ENCODE measurements at places on chromosomes 16 and 17. TPM values are rescaled to one million over a fixed set of nuclear protein-coding genes. Genes with fewer than 3 reads are reported as not detected.

The ALG1 gene
- total RNA-seq = 23.2 TPM

The GJC1 gene
- total RNA-seq = 143 TPM

The UMOD gene
- not detected for total RNA-seq

The HBQ1 gene
- 2.9 TPM for total RNA-seq

The TRIM72 gene
- total RNA-seq = 0.05 TPM

The SDR42E1 gene
- total RNA-seq = not detected

- H3K4me3 ChIP-seq = no peak overlapping the region
- no peaks in the 10 kb centered on the region for H3K27me3 ChIP-seq
- DNase-seq = no peak
- H3K27ac ChIP-seq = no peak overlapping the region
These were observed 11.6 kb downstream of the AQP8 start for GRCh38 chr16:25228372-25228771.

- no peaks in the 10 kb centered on the region for H3K36me3 ChIP-seq
- no peaks in the 10 kb centered on the region for H3K4me1 ChIP-seq
- no peak for DNase-seq
- no peak overlapping the region for H3K4me3 ChIP-seq
- no peak overlapping the region for H3K27ac ChIP-seq
These were observed 87.3 kb downstream of the TMEM100 start for GRCh38 chr17:55635253-55635914.

GRCh38 chr16:67730326-67730725 lies 11.2 kb upstream of the GFOD2 start:
- no peak for DNase-seq
- H3K4me1 ChIP-seq = no peaks in the 10 kb centered on the region
- H3K27ac ChIP-seq = peak overlapping the region; percentile 38
- H3K27me3 ChIP-seq = no peaks in the 10 kb centered on the region
- peaks cover 5% of the 10 kb centered on the region for H3K36me3 ChIP-seq

DNA sequence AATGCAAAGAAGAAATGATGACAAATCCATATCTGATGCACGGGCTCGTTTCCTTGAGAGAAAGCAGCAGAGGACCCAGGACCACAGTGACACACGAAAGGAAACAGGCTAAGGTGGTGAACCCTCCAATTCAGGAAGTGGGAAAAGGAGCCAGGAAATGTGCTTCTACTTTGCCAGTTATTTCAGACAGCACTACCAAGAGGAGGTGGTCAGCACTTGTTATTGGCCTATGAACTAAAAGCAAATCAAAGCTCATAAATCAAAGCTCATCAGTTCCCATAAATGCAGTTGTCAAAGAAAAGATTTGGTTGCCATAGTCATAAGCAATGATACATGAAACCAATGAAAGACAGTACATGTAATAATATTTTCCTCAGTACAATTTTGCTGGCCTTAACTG lies 12.6 kb upstream of the CLTC start:
- no peak for DNase-seq
- H3K36me3 ChIP-seq = peaks cover 17% of the 10 kb centered on the region
- no peak overlapping the region for H3K4me3 ChIP-seq
- no peaks in the 10 kb centered on the region for H3K27me3 ChIP-seq
- H3K4me1 ChIP-seq = no peaks in the 10 kb centered on the region

DNA sequence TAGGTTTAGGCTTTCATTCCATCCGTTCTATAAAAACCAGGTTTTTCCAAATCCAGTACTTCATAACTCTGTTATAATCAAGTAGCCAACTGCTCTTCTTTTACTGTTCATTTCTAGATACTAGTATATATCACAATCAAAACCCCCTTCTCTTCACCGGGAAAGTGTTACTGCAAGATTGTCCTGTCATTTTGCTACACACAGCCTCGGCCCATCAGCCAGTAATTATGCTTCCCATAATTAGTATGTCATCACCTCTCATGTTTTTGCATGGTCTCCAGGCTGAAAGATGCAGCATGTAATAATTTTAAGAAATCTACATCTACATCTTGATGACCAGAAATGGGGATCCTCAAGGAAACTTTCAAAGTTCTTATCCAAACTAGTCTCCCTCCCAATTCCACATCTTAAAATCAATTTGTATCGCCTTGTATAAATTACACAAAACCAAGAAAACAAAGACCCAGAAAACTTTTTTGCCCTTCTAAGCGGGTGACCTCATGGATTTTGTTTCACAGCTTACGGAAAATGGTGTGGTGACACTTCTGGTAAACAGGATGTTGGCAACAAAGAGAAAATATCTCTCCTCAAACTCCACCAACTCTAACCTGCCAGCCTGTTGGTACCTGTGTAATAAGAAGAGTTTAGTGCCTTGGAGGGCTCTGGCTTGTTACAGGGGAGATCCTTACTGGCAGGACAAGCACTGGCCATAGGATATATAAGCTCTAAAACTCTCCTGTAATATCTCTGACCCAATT lies 9.3 kb downstream of the TACO1 start:
- DNase-seq = no peak
- H3K27ac ChIP-seq = no peak overlapping the region
- peaks cover 4% of the 10 kb centered on the region for H3K36me3 ChIP-seq
- no peaks in the 10 kb centered on the region for H3K4me1 ChIP-seq
- H3K4me3 ChIP-seq = no peak overlapping the region
- H3K27me3 ChIP-seq = no peaks in the 10 kb centered on the region

DNA sequence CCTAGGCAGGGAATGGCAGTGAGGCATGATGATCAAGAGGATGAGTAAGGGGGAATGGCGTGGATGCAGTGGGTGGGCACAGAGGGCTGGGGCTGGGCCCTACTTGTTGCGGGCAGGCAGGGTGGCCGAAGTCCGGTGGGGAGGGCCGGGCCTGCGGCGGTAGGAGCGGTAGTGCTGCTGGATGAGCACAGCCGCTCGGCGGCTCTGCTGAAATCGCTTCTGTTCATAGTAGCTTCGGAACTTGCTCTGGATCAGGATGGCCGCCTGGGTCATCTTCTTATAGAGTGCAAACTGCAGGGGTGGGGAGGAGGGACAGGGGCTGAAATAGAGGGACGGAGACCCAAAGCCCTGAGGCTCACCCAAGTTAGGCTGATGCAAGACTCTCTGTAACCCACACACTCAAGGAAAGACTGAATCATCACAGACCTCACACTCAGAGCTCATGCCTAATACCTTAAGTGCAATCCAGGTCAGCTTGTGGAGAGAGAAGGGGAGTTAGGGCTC lies 1.5 kb upstream of the SPAG7 start:
- H3K4me3 ChIP-seq = no peak overlapping the region
- DNase-seq = no peak
- H3K36me3 ChIP-seq = peaks cover 18% of the 10 kb centered on the region
- H3K4me1 ChIP-seq = peaks cover 33% of the 10 kb centered on the region
- H3K27ac ChIP-seq = no peak overlapping the region
- no peaks in the 10 kb centered on the region for H3K27me3 ChIP-seq

GRCh38 chr17:54948380-54948779 lies 20.1 kb downstream of the COX11 start:
- H3K27me3 ChIP-seq = no peaks in the 10 kb centered on the region
- no peak overlapping the region for H3K4me3 ChIP-seq
- DNase-seq = no peak
- H3K27ac ChIP-seq = no peak overlapping the region

- no peak overlapping the region for H3K4me3 ChIP-seq
- H3K27me3 ChIP-seq = peaks cover 5% of the 10 kb centered on the region
- no peak overlapping the region for H3K27ac ChIP-seq
- no peaks in the 10 kb centered on the region for H3K4me1 ChIP-seq
- no peaks in the 10 kb centered on the region for H3K36me3 ChIP-seq
These were observed 146.2 kb downstream of the CDH13 start for GRCh38 chr16:82773018-82773417.

- H3K27me3 ChIP-seq = no peaks in the 10 kb centered on the region
- peaks cover 25% of the 10 kb centered on the region for H3K4me1 ChIP-seq
- no peak for DNase-seq
These were observed 67.0 kb downstream of the TUBD1 start for GRCh38 chr17:59825533-59826322.

DNA sequence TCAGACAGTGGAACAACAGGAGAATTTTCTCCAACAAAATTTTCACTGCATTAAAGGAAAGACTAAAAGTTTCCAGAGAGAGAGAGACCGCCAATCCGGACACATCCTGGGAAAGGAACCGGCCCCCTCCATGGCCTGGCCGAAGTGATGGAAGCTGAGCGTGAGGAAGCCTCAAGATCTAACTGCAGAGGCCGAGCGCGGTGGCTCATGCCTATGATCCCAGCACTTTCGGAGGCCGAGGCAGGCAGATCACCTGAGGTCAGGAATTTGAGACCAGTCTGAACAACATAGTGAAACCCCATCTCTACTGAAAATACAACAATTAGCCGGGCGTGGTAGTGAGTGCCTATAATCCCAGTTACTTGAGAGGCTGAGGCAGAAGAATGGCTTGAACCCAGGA lies 3.9 kb downstream of the CTRB2 start:
- no peaks in the 10 kb centered on the region for H3K36me3 ChIP-seq
- no peak overlapping the region for H3K4me3 ChIP-seq
- H3K27ac ChIP-seq = no peak overlapping the region
- DNase-seq = no peak
- no peaks in the 10 kb centered on the region for H3K27me3 ChIP-seq

DNA sequence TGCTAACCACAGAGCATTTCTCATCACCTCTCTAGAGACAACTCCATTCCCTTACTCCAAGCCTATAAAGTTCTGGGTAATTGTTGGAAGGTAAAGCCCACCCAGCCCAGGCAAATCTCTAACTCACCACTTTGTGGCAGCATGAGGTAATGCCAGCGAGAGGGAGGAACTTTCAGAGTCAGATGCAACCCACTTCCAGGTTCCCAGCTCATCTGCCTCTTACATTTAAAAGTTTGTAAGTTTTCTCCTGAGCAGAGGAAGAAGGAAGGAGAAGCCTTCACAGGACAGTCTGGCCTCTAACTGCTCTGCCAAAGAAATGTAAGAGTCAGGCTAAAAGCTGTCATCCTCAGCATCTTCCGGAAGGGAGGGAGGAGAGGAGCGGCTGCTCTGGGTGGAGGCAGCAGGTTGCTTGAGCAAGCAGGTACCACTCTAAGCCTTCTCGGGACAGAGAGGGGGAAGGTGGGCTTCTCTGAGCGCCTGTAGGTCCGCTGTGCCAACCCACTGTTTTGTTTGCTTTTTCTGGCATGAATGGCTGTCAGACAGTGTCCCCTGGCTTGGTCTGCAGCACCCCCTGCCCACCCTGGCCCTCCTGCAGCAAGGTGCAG lies 1.0 kb downstream of the ZNF319 start:
- DNase-seq = no peak
- peak overlapping the region; percentile 91 for H3K4me3 ChIP-seq
- H3K27me3 ChIP-seq = no peaks in the 10 kb centered on the region
- peaks cover 3% of the 10 kb centered on the region for H3K36me3 ChIP-seq
- H3K27ac ChIP-seq = peak overlapping the region; percentile 4

DNA sequence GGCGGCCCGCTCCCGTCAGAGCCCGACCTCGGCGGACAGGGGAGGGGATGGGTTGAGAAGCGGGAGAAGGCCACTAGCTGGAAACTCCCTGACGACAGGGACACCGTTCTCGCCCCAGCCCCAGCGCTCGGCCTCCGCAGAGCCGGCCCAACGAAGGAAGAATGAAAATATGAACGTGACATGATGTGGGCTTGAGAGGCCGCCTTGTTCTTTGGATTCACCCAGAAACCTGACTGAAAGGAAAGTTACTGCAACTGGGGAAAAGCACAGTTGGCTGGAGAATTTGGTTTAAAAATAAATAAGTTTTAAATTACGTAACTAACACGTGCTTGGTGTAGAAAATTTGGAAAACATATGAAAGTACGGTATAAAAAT lies 21.1 kb downstream of the NPTX1 start:
- peaks cover 16% of the 10 kb centered on the region for H3K27me3 ChIP-seq
- peak overlapping the region; percentile 95 for H3K4me3 ChIP-seq
- H3K27ac ChIP-seq = peak overlapping the region; percentile 96
- H3K4me1 ChIP-seq = peaks cover 22% of the 10 kb centered on the region
- H3K36me3 ChIP-seq = no peaks in the 10 kb centered on the region

GRCh38 chr17:60163108-60163784 lies 13.5 kb downstream of the CA4 start:
- peaks cover 34% of the 10 kb centered on the region for H3K4me1 ChIP-seq
- DNase-seq = no peak
- H3K27ac ChIP-seq = peak overlapping the region; percentile 19
- peaks cover 21% of the 10 kb centered on the region for H3K27me3 ChIP-seq
- H3K36me3 ChIP-seq = no peaks in the 10 kb centered on the region

DNA sequence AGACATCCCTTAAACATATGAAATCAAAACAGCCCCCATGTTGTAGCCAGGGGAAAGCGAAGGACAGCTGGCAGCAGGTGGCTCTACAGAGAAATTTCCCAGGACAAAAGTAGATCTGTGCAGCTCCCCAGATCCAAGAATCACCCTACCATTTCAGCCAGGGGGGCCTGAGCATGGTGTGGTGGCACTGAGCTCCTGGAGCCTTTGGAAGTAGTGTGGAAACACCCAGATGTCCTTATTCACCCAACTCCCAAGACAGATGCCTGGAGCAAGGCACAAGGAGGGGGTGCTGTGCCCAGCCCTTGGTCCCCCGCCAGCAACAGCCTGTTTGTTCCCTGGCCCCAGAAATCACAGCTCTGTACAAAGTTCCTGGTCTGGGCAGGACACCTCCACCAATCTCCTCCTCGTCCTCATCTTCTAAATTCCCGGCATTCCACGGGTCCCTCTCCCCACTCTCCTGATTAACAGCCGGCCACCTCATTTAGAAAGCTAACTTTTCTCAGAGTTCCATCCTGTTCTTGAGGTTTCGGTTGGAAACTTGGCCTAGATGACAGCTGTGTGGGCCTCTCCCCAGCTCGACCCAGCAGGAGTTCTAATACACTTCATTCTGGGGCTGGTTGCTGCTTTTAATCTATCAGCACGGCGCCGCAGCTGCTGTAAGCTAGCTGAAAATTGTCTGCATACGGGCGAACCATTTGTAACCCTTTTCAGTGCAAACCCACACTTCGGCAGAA lies 191.1 kb downstream of the C16orf78 start:
- H3K27ac ChIP-seq = no peak overlapping the region
- peaks cover 3% of the 10 kb centered on the region for H3K4me1 ChIP-seq
- H3K36me3 ChIP-seq = peaks cover 5% of the 10 kb centered on the region
- no peak for DNase-seq
- H3K27me3 ChIP-seq = no peaks in the 10 kb centered on the region

- H3K27ac ChIP-seq = peak overlapping the region; percentile 95
- H3K36me3 ChIP-seq = no peaks in the 10 kb centered on the region
- no peak overlapping the region for H3K4me3 ChIP-seq
- DNase-seq = no peak
- no peaks in the 10 kb centered on the region for H3K27me3 ChIP-seq
- H3K4me1 ChIP-seq = peaks cover 43% of the 10 kb centered on the region
These were observed 60.9 kb downstream of the RAI1 start for GRCh38 chr17:17742133-17742621.

GRCh38 chr16:54177862-54178477 lies 108.6 kb downstream of the IRX3 start:
- H3K27ac ChIP-seq = no peak overlapping the region
- H3K27me3 ChIP-seq = no peaks in the 10 kb centered on the region
- DNase-seq = no peak
- H3K36me3 ChIP-seq = no peaks in the 10 kb centered on the region
- peaks cover 50% of the 10 kb centered on the region for H3K4me1 ChIP-seq

DNA sequence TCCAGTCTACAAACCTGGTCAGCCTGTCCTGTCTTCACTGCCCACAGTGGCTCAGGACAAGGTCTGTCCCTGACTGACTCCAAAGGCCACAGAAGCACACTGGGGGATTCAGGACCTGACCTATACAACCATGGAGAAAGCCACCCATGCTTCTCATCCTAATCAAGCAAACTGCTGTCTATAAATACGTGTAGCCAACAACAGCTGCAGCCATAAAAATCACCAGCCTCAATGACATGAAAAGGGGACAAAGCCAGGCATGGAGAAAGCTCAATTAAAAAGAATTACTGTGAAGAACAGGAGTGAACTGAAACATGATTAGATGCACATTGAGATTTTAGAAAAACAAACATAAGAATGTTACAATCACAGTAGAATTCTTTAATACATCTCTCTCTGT lies 170.1 kb downstream of the CDK5R1 start:
- H3K27ac ChIP-seq = no peak overlapping the region
- peaks cover 6% of the 10 kb centered on the region for H3K36me3 ChIP-seq
- H3K4me3 ChIP-seq = no peak overlapping the region
- peaks cover 30% of the 10 kb centered on the region for H3K4me1 ChIP-seq

Measured in neural crest cell (in vitro differentiated cells).